Mesendoderm (in vitro differentiated cells): ENCODE measurements at places on chromosomes 3 and 15.
A peak's percentile ranks its signal among the peaks of the same experiment; 100 is the strongest.

- DNase-seq: no peak
Measured at GRCh38 chr15:71656425-71656824, 153.9 kb upstream of the NR2E3 start.

DNA sequence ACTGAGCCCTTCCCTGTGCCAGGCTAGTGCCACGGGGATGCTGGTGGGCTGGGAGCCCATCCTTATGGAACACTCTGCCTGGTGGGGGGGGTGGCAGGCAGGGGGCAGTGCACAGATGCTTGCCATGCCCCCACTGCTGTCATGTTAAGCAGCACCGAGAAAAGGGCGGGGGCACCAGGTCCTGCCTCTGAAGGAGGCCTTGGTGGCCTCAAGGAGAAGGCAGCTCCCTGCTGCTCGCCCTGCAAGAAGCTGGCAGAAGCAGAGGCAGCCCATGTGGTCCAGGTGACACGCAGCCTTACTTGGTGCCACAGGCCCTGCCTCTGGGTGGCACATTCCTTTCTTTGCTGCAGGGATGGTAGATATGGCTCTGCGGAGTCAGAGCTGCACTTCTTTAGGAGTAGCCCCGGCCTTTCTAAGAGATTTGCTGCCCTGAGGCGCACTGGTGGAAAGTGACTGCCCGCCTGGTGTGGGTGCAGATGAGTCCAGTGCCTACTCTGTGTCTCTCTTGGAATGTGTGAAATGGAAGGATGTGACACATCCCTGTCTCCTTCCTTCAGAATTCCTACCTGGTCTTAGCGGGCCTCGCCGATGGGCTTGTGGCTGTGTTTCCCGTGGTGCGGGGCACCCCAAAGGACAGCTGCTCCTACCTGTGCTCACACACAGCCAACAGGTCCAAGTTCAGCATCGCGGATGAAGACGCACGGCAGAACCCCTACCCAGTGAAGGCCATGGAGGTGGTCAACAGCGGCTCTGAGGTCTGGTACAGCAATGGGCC lies 145.8 kb downstream of the LRRK1 start:
- no peak for DNase-seq

DNA sequence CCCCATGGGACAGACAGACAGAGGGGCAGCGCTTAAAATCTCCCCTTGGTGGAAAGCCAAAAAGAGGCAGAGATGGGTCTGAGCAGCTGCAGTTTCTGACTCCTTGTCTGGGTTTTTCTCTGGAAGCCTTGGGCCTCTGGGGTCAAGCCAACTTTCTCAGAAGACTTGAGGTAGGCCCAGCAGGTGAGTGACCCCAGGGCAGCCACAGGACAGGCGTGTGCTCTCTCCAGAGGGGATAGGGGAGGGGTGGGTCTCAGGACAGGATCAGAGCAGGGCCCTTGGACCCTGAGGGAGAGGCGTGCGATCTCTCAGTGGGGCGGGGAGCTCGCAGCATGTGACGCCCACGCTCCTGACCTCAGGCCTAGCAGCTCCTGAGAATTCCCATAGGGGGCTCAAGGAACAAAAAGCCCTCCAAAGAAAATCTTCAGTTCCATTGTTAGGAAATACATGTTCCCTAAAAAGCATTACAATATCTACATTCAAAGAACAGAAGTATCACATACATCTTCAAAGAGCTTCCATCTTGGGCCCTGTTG lies 34.6 kb upstream of the DUSP7 start:
- DNase-seq: peak; percentile 30

DNA sequence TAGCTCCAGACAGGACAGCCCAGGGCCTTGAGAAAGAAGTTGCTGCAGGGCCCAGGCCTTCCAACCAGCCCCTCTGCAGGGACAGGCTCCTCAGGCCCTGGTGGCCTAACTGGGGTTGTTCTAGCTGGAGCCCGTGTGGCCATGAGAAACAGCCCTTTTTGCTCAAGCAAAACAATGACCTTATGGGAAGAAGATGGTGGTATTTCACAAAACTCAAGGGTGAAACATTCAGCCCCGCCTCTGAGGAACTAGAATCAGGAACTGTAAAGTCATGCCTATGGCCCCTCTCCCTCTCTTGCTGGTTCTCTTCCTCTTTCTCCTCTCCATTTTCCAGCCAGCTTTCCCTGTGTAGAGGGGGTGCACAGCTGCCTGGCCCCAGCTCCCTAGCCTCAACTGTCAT lies 273.3 kb downstream of the RPLP1 start:
- no peak for DNase-seq

DNA sequence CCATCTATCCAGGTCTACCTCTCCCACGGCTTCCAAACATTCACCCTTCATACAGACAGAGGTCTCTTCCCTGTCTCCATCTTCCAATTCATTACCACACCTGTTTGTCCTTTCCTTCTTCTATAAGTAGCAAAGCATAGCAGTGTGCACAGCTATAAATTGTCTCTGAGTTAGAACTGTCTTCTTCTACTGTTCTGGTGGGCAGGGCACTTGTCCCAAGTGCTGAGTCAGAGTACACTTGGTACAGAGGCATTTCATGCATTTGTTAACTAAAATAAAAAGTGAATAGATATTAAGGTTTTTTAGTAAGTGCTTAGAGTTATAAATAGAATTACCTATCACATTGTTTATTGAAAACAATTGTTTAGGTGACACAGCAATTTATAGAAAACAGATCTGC lies 150.1 kb upstream of the CCDC54 start:
- no peak for DNase-seq
